Fibroblast of lung (primary cell): ENCODE measurements at places on chromosomes 4 and X.

GRCh38 chr4:40990236-40990898 is 224.0 kb downstream of the APBB2 start:
- peak; percentile 97 for DNase-seq

DNA sequence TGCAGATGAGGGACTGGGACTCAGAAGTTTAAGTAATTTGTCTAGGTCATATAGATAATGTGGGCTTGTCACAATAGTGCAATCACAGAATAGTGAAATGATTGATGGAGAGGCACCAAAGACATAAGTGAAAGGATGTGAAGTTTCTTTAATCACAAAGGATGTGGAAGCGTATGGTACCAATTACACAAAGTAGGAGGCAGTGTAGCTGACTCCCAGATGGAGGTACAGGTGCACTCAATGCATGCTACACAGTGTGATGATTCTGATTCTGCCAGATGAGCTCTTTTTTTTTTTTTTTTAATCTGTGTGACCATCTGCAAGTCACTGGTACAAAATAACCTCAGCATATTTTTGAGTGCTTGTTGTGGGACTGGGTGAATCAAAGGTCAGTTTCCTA is 411.3 kb downstream of the SPRY1 start:
- no peak for DNase-seq

GRCh38 chr4:70788733-70789132 is 51.0 kb downstream of the GRSF1 start:
- DNase-seq = no peak

DNA sequence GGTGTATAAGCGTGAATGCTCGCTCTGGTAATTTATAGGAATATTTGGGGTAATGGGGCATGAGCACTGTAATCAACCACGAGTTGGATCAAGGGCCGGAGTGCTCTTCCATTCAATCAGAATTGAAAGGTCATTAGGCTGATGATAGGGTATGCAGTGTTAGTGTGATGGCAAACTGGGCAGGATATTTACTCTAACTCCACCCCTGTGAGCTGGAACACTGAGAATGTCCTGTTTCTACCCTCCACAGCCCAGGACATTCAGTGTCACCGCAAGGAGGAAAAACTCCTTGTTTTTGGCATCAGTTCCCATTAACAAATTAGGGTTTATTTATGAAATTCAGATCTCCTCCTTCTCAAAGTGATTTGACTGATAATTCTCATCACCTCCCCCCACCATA is 137.8 kb downstream of the HS6ST2 start:
- no peak for DNase-seq

DNA sequence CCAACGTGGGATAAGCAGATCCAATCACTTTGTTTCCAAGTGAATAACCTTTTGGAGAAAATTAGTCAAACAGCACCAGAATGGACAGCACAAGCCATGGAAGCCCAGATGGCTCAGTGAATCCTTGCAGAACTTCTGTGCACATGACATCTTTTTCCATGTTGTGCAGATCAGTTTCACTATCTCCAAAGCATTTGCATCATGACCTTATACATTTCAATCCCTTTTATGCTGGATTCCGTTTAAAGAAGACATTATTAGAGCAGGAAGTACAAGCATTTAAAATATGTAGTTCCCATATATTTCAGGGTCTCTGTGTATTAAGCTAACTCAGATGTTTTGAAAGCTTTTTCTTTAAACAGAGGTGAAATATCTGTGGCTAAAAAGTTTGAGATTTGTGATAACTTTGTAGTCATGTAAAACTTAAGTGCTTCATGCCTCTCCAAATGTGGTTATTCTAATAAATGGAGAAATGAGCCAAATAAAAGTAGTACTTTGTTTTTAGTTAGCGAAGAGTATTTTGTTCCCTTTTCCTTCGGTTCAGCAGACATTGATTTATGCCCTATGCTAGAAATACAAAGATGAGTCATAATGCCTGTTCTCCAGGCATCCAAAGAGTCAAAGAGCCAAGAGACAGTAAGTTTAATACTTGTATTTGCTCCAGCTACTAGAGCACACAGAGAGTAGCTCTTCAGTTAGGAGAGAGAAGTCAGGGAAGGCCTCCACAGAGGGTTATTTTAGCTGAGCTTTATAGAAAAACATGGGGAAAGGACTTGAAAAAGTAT is 39.0 kb downstream of the PLAC8 start:
- peak; percentile 86 for DNase-seq
